ENCODE measurements at places on chromosomes 12 and 14.

DNA sequence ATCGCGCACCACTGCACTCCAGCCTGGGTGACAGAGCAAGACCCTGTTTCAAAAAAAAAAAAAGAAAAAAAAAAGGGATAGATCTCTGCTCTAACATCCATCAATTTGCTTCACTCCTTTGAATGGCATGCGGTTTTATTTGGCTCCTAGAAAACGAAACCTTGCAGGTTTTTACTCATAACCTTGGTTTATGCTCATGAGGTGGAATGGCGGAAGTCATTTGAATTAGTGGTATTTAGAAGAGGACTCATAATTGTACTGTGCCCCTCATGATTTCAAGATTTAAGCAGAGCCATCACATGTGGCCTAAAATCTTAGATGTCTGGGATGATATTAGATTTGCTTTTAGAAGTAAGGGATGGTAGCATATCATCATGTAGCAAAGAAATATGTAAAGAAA lies 29.4 kb downstream of the RBMS2 start:
- no peak for DNase-seq

- DNase-seq, result peak; percentile 86
Observed at GRCh38 chr14:35814371-35815005, 5.4 kb upstream of the RALGAPA1 start.

DNA sequence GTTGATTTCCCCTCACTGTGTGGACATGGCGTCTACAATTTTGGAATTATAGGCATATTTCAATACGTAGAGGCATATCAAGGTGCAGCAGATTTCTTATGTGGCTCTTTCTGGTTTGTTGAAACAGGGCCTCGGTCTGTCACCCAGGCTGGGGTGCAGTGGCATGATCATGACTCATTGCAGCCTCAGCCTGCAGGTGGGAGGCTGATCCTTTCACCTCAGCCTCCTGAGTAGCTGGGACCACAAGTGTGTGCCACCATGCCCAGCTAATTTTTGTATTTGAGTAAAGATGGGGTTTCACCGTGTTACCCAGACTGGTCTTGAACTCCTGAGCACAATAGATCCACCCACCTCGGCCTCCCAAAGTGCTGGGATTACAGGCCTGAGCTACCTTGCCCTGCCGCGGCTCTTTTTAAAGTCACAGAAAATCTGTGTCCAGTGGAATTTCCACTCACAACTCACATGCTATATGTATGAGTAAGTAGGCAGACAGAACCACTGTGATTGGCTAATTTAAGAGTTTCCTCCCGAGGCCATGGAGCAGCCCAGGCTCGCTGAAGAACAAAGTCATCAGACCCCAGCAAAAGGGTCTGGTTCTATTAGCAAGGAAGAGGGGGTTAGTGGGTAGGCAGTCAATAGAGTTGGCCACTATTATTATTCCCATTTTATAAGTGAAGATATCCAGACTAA lies 9.1 kb downstream of the GNG2 start:
- peak; percentile 65 for DNase-seq

DNA sequence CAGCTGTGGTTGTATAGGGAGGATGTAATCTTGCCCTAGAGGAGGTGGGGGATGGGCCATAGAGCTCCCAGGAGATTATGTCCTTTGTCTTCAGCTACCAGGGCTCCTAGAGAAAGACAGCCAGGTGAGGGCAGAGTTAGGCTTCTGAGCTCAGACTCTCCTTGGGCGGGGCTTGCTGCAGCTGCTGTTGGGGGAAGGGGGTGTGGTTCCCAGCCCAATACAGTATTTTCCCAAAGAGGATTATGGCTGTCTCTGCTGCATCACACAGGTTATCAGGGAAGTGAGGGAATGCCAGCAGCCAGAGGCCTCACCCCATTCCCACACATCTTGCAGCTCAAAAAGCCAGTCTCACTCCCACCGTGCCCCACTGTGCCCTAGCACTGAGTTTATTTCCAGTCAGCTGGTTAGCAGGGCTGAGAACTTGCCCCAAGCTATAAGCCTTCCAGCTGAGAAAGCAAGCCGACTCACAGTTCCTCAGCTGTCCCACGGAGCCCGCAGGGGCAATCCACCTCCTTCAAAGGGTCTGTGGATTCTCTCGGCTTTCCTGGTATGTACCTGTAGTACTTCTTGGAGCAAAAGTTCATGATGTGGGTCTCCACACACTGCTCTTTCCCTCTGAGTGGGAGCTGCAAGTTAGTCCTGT lies 217.3 kb upstream of the CPNE8 start:
- DNase-seq, result no peak

- no peak for DNase-seq
Observed at GRCh38 chr12:124302807-124303578, 8.1 kb downstream of the RFLNA start.

GRCh38 chr14:96630281-96630680 lies 128.1 kb downstream of the PAPOLA start:
- DNase-seq, result no peak

GRCh38 chr12:14923944-14924343 lies 14.4 kb downstream of the ERP27 start:
- no peak for DNase-seq

- DNase-seq, result no peak
Observed at GRCh38 chr14:25484906-25485305, 435.0 kb upstream of the STXBP6 start.

DNA sequence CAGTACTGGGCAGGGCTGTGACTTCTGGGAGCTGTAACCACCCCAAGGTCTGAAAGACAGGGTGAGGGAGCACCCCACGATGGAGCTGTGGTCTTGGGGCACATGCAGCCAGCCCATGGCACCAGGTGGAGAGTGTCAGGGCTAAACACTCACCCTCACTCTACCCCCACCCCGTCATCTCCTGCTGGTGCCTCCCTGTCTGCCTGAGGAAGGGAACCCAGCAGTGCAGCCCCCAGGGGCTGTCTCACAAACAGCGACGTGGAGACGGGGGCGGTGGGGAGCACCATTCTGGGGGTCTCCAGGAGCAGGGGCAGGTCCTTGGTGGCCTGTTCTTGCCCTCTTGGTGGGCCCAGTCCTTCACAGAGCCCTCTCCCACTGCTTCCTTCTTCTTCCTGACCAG lies 63.5 kb downstream of the ERH start:
- DNase-seq, result no peak

GRCh38 chr12:105598031-105598430 lies 267.5 kb downstream of the C12orf75 start:
- no peak for DNase-seq

DNA sequence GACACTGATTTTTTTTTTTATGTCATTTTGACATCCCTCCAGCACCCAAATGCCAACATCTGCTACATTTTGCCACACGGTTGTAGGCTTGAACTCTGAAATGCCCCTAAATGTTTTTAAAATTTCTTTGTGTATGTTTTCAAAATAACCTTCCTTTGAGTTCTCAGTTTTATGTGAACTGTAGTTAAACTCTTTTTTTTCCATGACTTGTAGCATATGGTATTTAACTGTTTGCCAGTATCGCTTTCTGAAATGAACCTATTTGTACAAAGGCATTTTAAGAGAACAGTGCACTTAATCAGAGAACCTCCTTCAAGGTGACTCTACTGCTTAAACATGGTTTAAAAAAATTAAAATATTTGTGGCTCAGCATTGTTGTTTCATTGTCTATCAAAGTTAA lies 61.5 kb downstream of the PDE3A start:
- no peak for DNase-seq

DNA sequence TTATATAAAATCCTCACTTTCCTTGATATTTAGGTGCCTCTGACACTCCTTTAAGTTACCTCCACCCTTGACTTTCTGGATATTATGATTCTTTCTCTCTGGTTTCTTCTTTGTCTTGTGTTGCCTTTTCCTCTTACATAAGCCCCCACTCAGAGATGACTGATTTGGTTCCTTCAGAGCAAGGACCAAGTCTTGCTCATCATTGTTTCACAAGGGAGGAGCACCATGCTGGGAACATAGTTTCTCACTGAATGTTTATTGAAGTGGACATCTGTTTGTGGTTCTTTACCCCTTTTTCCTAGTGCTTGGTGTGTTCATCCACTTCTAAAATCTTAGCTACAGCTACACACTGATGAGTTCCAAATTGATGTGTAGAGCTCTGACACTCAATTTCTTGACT lies 161.3 kb upstream of the PTPRQ start:
- no peak for DNase-seq

DNA sequence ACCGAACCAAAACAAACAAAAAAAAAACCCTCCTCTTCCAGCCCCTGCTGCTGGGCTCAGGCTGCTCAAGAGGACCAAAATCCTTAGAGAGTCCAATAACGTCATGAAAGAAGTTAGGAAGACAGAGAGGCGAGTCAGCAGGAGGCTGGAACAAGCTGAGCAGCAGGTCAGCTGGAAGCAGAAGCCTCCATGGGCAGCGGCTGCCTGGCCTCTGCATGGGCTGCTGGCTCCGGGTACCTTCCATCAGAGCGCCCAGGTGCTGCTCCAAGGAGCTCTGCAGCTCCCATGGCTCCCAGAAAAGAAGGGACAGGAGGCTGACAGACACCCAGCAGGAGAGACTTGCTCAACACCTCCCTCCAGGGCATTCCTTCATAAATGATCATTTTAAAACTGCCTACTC lies 3.2 kb upstream of the KRT2 start:
- no peak for DNase-seq

- no peak for DNase-seq
Observed at GRCh38 chr14:80988735-80989429, 33.5 kb downstream of the TSHR start.

- no peak for DNase-seq
Observed at GRCh38 chr14:80316441-80316840, 105.1 kb upstream of the DIO2 start.

GRCh38 chr12:69330475-69331473 lies 17.4 kb upstream of the LYZ start:
- DNase-seq, result peak; percentile 76

DNA sequence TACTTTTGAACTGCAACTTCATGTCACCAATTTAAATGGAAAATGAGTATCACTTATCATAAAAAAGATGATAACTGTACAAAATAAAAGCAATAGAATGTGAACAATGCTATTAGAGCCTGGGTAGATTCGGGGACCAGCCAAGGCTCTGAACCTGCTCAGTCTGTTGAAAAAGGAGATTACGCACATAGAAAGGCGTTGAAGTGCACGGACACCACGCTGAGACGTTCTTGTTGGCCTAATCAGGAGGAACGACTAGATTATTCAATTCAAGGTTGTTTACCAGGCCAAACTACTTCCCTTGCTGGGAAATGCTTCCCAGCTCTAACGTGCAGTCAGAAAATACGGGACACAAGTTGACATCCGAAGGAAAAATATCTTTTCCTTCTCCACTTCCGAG lies 23.5 kb upstream of the BDKRB1 start:
- DNase-seq, result no peak

DNA sequence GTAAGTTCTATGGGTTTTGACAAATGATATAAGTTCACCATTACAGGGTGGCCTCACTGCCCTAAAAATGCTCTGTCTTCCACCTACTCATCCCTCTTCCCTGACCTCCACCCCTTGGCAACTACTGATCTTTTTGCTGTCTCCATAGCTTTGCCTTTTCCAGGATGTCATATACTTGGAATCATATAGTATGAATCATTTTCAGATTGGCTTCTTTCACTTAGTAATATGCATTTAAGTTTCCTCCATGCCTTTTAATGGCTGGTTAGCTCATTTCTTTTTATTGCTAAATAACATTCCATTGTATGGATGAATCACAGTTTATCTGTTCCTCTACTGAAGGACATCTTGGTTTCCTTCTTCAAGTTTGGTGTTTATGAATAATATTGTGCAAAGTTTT lies 14.0 kb upstream of the PEX5 start:
- DNase-seq, result no peak

- DNase-seq, result no peak
Observed at GRCh38 chr14:35366056-35366451, 38.5 kb downstream of the NFKBIA start.

DNA sequence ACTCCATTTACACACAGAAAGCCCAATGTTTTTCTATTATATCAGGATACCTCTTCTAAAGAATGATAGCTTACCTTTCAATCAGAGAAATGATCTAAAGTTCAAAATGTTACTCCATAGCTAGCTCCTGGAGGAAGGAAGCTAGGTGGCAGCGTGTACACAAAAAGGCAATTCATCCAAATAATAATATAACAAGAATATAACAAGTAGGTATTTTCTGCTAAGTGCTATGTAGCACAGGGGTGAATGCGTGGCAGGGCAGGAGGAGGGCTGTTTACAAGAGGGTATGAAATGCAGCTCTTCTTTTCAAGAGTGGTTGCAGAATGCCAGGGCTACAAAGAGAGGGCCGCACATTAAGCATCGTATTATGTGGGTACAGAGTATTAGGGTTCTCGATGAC lies 663 bp upstream of the SNAPC1 start:
- DNase-seq, result no peak

DNA sequence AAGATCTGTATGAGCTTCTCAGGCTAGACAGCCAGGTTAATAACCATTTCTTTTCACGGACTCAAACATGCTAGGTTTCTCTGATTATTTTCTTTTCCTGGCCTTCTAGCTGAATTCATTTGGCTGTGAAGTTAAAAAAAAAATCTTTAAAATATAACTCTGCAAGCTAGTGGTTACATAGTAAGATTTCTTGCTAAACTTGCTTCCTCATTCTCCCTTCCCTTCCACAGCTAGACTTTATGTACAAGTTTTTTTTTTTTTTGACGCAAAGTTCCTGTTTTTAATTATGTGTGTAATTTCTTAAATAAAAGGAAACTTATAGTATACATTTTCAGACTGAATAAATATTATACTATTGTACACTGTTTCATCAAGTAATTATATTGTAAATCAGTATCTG lies 145.4 kb downstream of the TMTC2 start:
- DNase-seq, result no peak

GRCh38 chr14:49134940-49135339 lies 451.2 kb downstream of the RPS29 start:
- no peak for DNase-seq

DNA sequence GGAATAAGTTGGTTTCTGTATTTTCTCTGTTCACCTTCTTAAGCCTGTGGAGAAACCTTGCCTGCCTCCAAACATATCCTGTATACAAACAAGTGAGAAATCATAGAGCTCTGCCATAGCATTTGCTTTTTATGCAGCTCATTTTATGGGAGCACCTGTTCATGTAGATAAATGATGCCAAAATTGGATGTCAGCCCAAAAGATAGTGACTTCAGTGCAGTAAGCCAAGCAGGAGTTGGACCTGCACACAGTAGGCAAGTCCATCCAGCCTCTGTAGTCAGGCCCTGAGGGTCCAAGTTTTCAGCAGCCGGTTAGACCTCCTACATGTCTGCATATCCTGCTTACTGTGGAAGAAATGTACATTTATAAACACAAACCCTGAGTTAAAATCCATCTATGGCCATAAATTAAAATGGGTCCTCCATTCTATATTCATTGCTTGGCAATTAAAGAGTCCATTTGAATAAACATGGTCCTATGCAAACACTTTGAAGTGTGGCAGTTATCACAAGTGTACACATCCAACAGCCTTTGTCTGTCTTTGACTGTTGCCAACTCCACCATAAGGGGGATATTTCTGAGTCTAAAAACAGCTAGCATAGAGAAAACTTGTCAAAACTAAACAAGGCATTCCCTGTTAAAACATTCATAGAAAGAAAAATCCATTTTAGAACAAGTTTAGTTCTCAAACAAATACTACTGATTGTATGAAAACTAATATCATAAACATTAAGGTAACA lies 847.8 kb downstream of the RPS29 start:
- DNase-seq, result no peak

Data from CD4-positive, alpha-beta T cell treated with Interleukin-10 for 1 hour (primary cell).